ENCODE measurements at places on chromosomes 5 and 9.
A peak's percentile ranks its signal among the peaks of the same experiment; 100 is the strongest.

DNA sequence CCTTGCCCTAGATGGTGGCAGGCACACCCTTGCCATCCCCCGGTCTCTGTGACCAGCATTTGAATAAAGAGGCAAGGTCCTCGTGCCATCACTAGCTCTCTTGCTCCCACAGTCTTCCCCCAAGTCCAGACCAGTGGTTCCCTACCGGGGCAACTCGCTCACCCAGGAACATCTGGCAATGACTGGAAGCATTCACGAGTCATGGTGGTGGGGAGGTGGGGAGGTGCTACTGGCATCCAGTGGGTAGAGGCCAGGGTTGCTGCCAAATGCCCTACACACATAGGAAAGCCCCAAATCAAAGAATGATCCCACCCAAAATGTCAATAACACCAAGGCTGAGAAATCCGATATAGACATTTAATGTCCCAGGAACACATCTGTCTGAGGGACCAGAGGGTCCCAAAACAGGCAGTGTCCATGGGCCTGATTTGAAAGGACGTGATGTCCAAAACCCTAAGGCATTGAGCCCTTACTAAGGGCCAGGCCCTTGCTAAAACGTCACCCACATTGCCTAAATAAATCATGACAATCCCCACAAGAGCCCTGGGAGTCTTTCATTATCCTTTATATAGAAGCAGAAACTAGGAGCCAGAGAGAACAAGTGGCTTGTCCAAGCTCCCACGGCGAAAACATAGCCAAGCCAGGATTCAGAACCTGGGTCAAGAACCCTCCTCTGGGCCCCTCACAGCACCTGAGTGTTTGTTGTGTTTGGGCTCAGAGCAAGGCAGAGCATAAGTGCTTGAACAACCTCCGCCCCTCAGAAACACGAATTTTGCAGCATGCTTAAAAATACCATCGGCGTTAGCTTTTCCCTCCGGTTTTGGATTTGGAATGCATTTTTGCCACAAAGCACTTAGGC is 119.3 kb upstream of the WWC1 start:
- DNase-seq, result no peak

DNA sequence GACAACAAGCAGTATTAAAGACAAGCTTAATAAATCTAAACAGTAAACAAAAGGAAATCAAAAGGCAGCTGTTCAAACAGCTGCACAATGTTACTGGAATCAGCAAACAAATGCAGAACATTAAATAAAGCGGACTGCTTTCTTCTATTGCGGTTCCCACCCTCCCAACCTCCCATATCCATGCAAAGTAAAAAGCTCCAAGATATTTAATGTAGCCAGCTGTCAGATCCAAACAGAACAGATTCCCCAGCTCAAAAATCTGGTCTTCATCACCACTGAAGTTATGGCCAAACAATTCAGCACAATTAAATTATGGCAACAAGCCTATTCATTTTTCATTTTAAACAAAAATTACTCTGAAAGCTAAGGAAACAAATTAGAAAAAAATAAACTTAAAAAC is 75.9 kb downstream of the SLC38A9 start:
- DNase-seq, result peak; percentile 51

DNA sequence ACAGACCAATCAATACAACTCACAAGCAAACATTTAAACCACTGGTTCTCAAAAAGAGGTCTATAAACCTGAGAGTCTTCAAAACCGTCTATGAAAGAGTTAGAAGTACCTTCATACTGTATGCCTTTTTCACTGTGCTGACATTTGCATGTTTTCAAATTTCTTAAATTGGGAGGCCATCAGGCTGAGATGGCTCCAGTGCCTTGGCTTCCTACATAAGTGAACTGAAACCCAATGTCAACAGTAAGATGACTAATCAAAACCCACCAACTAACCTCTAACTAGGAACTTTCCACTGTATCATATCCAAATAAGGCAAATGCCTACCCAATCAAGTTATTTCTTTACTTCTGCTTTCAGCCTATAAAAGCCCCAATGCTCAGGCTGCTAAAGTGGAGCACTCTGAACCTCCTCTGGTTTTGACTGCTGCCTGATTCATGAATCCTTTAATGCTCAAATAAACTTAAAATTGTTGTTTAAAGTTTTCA is 35.1 kb downstream of the FAM13B start:
- no peak for DNase-seq

DNA sequence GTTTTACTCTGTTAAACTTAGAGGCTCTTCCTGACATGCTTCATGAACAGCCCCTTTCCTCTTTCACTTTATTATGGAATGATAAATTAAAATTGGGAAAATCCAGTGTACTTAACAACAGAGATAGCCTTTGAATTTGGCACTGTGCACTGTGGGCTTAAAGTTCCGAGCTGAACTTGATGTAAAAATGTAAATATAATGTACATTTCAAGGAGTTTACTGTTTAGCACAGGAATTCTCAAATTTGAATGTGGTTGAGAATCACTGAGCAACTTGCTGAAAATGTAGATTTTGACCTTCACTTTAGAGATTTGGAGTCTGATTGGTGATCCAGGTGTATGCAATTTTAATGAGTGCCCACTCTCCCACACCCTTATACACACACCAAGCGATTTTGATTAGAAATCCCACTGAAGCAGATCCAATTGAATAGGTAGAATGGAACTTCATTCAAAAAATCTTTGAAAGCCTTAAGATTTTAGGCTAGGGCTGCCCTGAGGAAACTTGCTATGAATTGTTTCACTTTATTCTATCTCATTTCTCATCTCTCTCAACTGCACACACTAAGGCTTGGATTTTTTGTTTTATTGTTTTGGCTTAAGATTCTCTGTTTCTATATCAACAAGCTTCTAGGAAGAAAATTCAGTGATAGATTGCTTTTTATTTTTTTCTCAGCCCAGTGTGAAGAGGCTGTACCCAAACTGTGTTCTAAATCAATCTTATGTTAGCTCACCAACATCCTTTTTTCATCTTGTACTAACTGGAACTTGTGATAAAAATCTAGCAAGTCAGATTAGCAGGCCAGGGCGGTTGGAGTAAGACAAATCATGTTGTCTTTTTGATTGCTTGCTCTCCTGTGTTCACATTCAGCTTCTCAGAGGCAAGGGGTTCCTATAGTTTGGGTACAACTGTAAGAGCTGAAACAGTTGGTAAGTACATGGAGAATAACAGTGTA is 22.9 kb downstream of the NUDT12 start:
- peak; percentile 24 for DNase-seq

- no peak for DNase-seq
Measured at GRCh38 chr5:138226910-138227309, 13.8 kb upstream of the CDC23 start.

GRCh38 chr9:89078421-89078820 is 87.2 kb downstream of the S1PR3 start:
- DNase-seq, result no peak

- DNase-seq, result no peak
Measured at GRCh38 chr5:136022965-136023364, 5.8 kb upstream of the TGFBI start.

GRCh38 chr9:116695438-116695837 is 8.3 kb downstream of the TRIM32 start:
- DNase-seq, result no peak

GRCh38 chr9:115633104-115633503 is 515.1 kb upstream of the TNC start:
- DNase-seq, result peak; percentile 68

- peak; percentile 100 for DNase-seq
Measured at GRCh38 chr5:111997711-111998110, 240.7 kb upstream of the NREP start.

DNA sequence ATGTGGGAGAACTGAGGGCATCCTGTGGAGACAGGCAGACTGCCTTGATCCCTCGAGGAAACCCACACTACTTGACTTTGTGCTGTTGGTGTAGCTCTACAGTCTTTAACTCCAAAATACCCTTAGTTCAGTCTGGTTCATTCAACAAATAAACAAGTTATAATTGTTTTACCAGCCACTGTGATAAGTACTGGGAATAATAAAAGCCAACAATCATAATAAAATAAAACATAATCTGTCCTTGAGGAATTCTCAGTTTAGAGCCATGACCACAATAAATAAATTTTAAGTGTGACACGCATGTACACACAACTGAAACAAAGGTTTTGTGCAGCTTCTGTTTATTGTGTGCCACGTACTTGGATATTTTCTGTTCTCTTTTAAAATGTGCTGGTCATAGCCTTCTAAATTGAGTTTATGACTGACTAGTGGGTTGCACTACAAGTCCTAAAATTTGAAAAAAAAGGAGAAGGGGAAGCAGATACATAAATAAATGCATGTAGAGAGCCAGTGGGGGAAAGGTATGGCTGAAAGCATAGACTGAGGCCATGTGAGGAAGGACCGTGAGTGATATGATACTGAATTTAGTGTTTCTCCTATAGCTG is 6.2 kb upstream of the SCAMP1 start:
- DNase-seq, result no peak

DNA sequence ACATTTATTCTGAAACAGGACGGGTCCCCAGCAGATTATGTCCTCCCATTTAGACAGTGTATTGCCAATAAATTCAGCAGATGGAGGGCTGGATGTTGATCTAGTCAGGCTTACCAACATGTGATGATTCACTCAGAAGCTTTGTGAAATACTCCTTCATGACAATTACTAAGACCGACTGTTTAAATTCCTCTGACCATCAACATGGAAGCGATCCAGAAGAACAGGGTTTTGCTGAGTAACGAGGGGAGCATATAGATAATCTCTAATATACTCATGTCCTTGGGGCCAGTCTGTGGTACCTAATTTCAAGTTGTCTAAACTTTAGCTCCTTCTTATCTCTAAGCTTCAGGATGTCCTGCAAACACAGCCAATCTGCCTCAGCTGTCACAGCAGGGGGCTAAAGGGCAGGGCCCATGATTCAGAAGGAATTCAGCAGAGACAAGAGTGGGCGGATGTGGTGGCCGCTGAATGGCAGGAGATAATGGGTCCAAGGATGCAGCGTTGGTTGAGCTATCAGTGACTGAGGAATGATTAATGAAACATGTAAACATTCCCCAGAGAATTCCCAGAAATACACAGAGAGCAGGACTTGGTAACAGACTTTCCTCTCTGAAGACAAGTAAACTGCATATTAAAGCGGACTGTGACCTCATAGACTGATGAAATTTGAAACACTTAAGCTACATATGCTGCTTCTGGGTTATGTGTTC is 109.4 kb downstream of the ANKRD55 start:
- peak; percentile 100 for DNase-seq

GRCh38 chr9:107613321-107613720 is 123.8 kb upstream of the KLF4 start:
- no peak for DNase-seq

- DNase-seq, result no peak
Measured at GRCh38 chr9:91694081-91694870, 255.8 kb downstream of the ROR2 start.

DNA sequence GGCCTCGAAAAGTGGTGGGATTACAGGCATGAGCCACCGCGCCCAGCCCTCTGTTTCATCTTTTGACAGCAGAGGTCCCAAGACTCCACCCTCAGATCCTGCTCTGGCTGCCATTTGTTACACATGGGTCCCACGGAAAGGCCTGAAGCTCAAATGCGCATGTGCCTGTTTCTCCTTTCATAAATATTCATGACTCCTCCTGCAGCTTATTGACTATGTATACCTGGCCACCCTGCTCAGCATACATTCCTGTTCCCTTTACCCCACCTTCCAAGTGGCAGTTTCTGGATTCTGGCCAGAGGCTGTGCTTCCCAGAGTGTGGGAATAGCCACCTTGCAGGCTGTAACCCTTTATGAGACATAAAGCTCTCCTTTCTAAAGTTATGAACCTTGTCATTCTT is 46.5 kb downstream of the AUH start:
- no peak for DNase-seq

DNA sequence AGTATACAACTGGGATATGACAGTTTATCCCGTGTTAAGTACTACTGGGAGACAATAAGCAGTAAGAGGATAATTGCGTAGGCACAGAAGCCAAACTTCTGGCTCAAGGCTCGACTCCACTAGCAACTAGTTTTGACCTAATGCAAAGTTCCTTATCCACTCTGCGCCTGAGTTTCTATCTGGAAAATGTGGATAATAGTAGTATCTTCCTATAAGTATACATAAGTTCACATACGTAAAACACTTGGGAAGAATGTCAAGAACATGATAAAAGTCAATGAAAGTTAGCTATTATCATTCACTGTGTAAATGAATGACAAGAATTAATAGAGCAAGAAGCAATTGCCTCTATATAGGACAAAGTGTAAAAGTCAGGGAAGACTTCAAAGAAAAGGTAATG is 45.7 kb downstream of the FTMT start:
- DNase-seq, result no peak

DNA sequence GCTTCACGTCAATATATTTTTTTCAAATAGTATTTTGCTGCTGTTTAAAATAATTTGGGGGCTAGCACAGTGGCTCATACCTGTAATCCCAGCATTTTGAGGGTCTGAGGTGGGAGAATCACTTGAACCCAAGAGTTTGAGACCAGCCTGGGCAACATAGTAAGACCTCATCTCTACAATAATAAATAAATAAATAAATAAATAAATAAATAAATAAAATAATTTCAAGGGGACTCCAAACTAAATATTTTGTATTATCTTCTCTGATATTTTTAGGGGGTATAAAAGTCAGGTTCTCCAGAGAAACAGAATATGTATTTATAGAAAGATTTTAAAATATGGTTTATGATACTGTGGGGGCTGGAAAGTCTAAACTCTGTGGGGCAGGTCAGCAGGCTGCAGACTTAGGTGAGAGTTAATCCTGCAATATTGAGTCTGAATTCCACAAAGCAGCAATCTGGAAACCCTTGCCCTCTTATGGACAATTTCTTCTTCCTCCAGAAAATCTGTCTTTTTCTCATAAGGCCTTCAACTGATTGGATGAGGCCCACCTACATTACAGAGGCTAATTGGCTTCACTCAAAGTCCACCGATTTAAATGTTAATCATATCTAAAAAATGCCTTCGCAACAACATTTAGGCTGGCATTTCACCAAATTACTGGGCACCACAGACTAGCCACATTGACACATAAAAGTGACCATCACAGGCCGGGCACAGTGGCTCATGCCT is 53.5 kb downstream of the DRD1 start:
- DNase-seq, result no peak

DNA sequence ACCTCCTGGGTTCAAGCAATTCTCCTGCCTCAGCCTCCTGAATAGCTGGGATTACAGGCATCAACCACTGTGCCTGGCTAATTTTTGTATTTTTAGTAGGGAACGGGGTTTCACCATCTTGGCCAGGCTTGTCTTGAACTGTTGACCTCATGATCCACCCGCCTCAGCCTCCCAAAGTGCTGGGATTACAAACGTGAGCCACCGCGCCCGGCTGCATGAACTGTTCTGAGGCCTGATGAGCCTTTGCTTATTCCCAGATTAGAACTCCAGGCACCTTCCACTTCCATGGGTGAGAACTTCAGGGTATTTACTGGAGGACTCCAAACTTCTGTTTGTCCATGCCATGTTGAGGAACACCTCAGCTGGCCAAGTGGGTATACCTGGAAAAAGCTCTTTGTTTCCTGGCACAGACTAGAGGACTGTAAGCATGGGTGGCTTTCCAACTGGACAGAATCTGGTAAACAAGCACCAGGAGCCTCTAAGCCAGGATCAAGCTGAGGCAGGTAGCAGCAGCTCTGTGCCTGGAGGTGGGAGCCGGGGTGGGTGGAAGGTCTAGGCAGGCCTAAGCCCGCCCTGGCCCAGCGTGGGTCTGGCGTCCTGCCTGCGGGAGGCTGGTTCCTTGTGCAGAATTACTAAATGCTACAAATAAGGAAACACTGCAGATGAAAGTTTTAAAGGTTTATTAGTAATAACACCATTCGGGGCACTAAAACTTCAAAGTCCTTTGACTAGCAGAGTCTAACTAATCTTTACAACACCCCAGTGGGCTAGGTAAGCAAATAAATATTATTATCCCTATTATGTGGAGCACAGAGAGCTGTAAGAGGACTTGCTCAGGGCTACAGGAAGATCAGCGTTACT is 78.4 kb downstream of the SEMA5A start:
- DNase-seq, result no peak
